Activated T-helper 1 cell treated with anti-CD3 and anti-CD28 coated beads, Interleukin-2, amount 50 U/mL, for 16 hours (primary cell): ENCODE measurements at places on chromosomes 3 and 15.

- DNase-seq: no peak
Observed at GRCh38 chr15:94397337-94397736, 166.0 kb downstream of the MCTP2 start.

GRCh38 chr3:38311941-38312340, 29.8 kb downstream of the SLC22A14 start:
- DNase-seq: no peak

GRCh38 chr15:31263751-31264558, 62.7 kb upstream of the KLF13 start:
- DNase-seq: peak; percentile 50

GRCh38 chr15:40270246-40270995, 12.4 kb downstream of the ANKRD63 start:
- no peak for DNase-seq

DNA sequence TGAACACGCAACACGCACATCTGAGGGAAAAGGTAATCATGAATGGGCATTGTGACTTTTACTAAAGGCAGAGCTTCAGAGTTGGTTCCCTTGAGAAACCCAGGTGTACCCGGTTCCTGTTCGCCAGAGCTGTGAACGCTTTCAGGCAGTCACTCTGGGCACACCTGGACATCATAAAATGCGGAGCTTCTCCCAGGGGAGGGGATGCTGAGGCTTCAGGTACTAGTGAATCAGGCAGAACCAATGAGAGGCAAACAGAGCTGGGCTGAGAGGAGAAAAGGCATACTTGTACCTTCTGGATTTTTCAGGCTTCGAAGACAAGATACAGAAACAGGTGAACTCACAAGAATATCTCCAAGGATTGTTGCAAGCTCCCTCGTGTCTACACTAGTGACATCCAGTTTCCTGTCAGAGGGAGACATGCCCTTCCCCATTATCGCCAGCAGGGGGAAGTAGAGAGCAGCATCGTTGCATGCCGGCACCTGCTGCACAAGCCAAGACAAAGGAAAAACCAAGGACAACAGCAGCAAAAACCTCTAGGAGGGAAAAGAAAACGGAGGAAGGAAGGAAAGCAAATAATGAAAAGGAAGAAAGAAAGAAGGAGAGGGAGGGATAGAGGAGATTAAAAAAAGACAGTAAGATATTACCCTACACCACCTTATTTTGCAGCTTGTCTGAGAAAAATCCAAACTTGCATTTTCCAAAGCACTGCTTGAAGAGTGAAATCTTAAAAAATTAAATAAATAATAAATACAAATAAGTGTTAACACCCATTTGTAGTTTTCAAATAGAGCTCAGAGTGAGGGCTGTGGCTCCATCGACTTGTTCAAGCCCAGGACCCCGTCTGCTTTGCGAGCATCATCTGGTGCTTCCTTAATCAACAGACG, 2.0 kb downstream of the AHSG start:
- DNase-seq: peak; percentile 58

- DNase-seq: no peak
Observed at GRCh38 chr15:69600556-69601085, 148.0 kb downstream of the RPLP1 start.

DNA sequence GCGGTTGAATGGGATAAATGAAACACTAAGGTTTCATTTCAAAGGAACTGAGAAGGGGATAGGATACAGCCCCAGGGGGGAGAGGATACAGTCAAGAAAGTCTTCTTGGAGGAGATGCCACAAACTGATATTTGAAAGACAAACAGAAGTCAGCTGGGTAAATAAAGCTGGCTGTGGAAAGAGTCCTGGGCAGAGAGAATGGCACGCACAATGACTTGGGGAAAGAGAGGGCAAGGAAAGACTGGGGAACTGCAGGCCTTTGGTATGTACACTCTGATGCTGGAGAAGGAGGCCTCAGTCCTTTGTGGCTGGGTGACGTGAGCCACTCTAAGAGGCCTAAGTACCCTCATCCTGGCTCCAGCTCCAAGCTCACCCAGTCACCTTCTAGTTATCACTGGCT, 45.2 kb upstream of the LMCD1 start:
- DNase-seq: no peak

DNA sequence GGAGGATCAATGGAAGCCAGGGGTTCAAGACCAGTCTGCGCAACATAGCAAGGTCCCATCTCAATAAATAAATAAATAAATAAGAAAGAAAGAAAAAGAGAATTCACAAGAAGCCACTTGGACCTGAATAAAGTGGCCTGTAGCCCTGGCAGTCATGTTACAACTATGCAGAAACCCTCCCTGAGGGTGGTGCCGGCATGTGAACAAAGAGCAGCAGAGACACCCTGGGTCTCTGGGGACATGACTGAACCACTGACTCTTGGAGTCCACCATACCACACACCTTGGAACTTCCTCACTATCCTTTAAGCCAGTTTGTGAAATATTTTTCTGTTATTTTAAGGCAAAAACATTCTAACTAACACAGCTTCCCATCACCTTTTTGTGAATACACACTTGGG, 93.0 kb downstream of the MEIS2 start:
- no peak for DNase-seq

- no peak for DNase-seq
Observed at GRCh38 chr3:66504850-66505641, 4.2 kb upstream of the LRIG1 start.

DNA sequence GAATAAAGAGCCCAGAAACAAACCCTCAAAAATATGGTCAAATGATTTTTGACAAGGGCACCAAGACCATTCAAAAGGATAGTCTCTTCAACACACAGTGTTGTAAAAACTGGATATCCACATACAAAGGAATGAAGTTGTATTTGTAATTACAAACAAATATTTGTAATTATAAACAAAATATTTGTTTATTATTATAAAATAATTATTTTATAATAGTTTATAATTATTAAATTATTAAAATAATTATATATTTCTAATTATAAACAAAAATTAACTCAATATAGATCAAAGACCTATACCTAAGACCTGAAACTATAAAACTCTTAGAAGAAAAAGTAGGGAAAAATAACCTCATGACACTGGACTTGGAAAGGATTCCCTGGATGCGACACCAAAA, 23.3 kb upstream of the ACAN start:
- no peak for DNase-seq

GRCh38 chr3:96959474-96959873, 145.1 kb downstream of the EPHA6 start:
- DNase-seq: no peak

DNA sequence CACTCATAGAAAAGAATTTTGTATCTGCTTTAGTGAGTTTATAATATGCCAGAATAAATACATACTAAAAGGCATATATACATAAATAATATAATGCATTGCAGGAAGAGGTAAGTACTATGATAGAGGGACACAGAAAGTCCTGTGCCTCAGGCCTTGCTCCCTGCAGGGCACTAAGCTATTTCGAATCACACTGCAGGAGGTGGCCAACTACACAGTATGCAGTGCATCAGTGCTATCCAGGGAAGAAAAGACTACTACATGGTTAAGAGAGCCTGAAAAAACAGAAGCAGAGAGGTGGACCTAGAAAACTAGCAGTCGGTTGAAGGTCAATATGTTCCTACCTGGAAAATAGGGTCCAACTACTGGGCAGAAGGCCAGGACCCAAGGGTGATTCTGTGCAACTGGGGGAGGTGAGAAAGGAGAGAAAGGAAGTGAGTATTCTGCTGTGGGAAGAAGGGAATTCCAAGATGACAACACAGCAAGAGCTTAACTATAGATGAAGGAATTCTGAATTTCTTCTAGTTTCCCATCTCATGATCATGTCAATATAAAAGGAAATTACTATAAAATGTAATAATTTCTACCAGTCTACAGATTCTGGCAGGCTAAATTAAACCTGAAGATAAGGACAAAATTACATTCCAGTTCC, 218.0 kb downstream of the ZBTB20 start:
- no peak for DNase-seq

DNA sequence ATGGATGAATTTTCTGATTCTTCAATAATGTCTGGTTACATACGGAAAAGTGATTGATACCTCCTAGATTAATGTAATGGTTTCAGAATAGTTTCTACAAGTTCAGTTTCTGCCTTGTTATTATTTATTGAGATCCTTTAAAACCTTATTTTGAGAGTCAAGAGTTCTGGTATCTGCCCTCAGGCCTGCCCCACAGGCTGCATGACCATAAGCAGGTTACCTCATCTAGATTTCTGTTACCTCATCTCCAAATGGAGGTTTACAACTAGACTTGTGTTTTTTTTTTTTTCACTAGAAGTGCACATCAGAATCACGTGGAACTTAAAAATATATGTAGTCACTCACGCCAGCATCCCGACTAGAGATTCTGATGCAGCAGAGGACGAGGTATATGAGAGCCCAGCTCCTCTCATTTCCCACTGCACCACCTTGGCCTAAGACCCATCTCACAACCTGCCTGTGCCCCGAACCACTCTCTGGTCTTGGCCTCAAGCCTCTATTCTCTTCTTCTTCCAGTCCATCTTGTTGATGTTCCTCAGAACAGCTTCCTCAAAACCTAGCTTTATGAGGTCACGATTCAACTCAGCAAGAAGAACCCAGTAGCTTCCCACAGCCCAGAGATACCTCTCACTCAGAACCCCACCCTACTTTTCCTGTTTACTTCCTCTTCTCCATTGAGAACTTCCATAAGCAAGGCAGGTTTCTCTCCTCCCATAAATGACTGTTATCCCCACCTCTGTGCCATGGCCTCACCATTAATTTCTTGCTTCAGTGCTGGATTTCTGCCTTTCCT, 353.4 kb downstream of the CHST2 start:
- DNase-seq: no peak

DNA sequence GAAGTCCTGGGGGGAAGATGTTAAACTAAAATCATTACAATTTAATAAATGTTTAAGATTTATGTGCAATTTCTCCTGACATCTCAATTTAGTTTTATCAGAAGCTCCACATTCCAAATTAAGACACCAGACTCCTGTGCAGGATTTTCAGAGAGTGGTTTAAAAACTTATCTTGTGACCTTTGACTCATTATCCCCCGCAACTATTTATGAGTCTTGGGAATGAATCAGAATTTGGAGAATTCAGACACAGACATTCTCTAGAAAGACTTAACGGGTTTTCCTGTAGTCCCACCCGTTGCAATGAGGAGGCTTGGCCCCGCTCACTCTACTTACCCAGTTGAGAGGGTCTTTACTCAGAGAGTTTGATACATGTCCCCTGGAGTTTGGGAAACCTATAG, 7.1 kb downstream of the OR5K2 start:
- DNase-seq: no peak

DNA sequence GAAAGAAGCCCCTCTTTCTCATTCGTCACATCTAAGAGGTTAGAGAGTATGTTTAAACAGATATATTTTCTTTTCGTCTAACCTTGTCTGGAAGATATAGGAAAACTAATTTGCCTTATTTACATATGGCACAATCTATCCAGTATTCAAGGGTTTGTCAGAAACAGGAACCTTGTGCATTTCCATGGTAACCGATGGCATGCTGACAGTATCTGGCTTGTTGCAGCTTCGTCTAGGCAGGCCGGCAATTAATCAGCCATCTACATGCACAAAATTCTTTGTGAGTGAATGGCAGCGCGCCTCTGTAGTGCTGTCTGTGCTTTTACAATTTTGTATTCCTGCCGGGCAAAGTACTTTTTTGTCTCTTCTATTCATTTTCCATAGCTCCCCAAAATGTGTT, 294.0 kb upstream of the SOX2 start:
- no peak for DNase-seq

DNA sequence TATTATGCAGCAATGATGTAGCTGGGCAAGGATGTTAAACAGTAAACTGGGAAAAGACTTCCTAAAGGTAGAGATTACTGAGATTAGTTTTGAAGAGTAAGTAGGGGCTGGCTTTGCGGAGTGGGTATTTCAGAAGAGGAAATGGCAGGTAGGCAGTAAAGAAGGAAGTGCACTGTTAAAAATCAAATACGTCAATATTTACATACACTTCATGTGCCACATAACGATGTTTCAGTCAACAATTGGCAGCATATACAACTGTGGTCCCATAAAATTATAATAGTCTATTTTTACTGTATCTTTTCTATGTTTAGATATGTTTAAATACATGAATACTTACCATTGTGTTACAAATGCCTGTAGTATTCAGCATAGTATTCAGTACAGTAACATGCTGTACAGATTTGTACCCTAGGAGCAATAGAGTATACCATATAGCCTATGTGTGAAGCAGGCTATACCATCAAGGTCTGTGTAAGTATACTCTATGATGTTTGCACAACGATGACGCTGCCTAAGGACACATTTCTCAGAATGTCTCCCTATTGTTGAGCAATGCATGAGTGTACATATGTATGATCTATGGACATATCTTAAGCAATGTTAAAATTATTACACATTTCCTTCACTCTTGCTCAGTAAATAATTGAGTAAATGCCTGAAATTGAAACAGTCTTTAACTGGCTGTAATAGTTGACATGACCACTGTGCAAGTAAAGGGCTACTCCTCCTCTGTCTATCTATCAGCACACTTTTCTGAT, 196.7 kb downstream of the ISL2 start:
- no peak for DNase-seq

- no peak for DNase-seq
Observed at GRCh38 chr15:62782071-62782841, 260.3 kb upstream of the TPM1 start.

- no peak for DNase-seq
Observed at GRCh38 chr3:133700351-133700750, 38.6 kb upstream of the TOPBP1 start.

DNA sequence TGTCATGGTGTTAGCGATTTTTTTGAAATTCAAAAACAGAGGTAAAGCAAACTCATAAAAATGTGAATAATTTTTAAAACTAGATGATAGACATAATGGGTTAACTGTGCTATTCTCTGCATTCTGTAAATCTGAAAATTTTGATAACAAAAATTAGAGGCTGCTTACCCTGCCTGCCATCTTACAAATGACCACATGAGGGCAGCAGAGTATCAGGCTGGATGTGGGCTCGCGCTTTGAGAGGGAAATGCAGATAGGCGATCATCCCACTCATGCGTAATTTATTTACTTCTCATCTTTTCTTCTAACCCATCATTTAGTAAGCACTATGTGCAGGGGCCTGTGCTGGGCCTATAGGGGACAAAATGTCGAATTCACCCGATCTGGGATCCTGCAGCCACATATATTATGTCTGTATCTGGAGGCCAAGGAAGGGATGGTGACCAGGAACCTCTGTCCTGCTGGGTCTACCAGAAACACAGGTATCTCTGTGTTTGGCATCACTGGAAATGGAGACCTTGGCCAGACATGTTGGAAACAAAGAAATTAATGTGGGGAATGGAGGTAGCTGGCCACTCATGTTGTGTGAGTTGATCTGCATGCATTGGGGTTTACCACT, 7.8 kb upstream of the RAD18 start:
- peak; percentile 59 for DNase-seq

DNA sequence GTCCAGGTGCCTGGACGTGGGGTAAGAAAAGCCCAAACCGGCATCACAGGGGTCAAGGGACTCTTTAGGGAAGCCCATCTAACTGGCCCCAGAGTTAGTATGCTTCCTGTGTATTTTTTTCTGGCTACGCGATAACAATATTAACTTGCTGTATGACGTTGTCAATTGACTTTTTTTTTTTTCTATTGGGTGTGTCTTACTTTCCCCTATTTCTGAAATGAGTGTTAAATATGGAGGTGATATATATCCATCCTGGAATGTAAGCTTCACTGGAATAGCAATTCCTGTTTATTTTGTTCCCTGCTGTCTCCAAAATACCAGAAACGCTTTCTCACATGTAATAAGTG, 598 bp upstream of the GMNC start:
- DNase-seq: no peak

GRCh38 chr3:193868590-193868989, 267.4 kb upstream of the HES1 start:
- no peak for DNase-seq
